ENCODE measurements at places on chromosomes 1 and 21.

DNA sequence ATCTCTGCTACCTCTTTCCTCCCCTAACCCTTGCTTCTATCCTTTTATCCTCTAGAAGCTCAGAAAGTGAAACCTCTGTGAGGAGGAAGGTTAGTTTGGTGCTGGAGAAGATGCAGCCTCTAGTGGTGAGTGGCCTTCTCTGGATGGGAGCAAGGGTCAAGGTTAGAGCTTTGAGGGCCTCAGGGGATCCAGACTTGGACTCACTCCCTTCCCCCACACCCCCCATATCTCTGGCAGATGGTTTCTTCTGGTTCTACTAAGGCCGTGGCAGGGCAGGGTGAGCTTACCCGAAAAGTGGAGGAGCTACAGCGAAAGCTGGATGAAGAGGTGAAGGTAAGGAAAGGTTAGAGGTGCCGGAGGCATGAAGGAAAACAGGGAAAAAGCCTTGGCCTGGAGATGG, 9.2 kb downstream of the CGN start:
- DNase-seq, result no peak

- no peak for DNase-seq
Measured at GRCh38 chr1:8764293-8764937, 53.0 kb downstream of the RERE start.

GRCh38 chr1:66332548-66332901, 201.4 kb upstream of the SGIP1 start:
- DNase-seq, result no peak

GRCh38 chr1:29677028-29678024, 441.0 kb downstream of the PTPRU start:
- no peak for DNase-seq

DNA sequence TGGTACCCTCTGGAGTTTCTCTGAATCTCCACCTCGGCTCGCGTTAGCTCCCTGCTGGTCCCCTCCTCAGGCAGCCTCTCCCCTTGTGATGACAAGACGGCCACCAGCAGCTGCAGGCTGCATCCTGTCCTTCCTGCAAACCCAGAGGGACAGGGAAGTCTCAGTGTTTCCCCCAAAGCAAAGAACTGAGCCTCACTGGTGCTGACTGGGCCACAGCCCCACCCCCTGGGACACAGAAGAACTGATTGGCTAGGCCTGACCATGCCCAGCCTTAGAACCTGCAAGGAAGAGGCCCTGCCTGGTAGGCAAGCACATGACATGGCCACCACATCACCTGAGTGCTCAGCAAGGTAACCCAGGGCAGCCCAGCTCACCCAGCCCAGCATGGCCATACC, 34.6 kb downstream of the TMEM51 start:
- DNase-seq, result no peak

DNA sequence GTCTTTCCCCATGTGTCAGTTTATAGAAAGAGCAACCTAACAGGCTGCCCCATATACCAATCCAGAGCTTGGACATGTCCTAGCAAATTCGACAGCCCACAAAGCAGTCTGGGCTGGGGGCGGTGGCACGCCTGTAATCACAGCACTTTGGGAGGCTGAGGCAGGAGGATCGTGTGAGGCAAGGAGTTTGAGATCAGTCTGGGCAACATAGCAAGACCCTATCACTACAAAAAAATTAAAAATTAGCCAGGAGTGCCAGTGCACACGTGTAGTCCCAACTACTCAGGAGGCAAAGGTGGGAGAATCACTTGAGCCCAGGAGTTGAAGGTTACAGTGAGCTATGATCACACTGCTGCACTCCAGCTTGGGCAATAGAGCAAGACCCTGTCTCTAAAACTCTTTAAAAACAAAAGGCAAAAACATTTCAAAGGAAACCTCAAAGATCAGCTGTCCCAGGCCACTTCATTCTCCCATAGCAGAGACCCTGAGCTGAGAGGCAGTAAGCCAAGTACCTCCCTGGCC, 54.4 kb downstream of the SETD4 start:
- no peak for DNase-seq

DNA sequence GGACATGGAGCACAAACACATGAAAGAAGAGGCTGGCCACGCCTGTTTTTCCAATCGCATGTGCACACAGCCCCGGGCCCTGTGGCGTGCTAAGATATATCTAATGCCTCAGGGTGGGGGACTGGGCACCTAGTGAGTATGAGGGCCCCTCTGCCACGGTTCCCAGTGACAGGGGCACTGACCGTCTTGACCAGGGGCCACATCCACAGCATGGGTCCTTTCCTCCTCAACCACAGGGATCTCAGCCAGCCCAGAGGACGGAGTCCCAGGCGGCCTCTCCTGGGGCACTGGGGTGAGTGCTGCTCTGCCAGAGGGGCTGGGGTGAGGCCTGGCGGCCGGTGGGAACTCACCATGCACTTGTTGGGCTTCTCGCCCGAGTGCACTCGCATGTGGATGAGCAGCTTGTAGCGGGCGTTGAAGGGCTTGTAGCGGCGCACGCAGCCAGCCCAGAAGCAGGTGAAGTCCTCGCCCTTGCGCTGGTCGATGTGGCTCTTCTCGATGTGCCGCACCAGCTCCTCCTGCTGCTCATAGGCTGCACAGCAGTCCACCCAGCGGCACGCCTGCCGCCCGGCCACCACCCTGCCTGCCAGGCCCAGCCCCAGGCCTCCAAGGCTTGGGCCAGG, 134.7 kb downstream of the DMRTB1 start:
- DNase-seq, result no peak

GRCh38 chr1:93596329-93597089, 85.1 kb downstream of the BCAR3 start:
- no peak for DNase-seq

DNA sequence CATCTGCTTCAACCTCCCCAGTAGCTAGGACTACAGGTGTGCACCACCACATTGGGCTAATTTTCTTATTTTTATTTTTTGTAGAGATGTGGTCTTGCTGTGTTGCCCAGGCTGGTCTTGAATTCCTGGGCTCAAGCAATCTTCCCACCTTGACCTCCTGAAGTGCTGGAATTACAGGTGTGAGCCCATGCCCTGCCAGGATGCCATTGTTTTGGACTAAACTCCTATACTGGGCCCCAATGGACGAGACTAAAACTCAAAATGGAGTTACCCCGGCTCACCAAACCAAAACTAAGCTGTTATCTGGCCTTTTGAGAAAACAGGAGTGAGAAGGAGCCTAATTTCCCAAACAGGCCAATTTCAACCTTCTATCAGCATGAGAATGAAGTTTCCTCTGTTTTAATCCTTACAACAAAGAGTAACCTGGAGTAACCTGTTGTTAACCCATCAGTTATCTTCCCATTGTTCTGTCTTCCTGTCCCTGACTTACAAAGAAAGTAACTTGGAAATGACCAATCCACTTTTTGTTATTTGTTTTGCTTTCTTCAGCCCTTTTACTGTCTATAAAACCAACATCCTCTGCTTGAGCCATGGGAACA, 29.6 kb downstream of the DMRTA2 start:
- DNase-seq, result no peak

DNA sequence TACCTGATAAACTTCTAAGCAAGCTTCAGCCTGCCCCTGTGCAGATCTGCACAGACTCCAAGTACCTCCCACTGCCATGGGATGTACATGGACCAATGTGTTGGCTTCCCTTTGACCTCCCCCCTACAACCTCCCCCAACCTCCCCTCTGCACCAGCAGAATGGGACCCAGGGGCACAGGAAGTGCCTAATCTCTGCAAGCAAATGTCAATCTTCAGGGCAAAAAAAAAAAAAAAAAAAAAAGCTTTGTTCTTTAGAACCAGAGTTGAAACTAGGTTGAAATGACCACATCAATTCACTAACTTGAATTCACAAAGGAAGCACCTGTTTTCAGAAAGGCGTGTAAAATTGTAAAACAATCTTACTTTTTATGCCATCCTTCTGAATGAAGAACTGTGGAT, 53.9 kb upstream of the TIAM1 start:
- no peak for DNase-seq

DNA sequence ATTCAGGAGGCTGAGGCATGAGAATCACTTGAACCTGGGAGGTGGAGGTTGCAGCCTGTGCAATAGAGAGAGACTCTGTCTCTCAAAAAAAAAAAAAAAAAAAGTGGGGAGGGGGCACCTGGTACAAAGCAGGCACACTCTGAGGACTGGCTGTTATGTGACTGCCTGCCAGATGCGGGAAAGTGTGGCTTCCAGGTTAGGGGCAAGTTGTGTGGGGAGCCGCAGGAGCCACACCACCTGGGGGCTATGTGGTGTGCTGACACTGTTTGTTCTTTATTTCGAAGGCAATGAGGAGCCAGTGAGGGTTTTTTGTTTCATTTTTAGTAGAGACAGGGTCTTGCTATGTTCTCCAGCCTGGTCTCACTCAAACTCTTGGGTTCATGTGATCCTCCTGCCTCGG, 5.7 kb downstream of the THEMIS2 start:
- no peak for DNase-seq

- DNase-seq, result no peak
Measured at GRCh38 chr1:5910666-5911065, 81.6 kb downstream of the NPHP4 start.

DNA sequence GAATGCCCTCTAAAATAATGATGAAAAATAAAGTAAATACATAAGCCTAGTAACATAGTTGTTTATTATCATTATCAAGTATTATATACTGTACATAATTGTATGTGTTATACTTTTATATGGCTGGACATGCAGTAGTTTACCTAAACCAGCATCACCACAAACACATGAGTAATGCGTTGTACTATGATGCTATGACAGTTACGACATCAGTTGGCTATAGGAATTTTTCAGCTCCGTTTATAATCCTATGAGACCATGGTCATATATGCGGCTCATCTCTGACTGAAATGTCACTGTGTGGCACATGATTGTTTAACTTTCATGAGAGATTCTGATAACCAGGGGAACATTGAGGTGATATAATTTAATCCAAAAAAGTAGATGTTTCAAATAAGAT, 352.1 kb downstream of the ST6GALNAC3 start:
- DNase-seq, result no peak

GRCh38 chr1:207883660-207884250, 27.2 kb downstream of the CD34 start:
- no peak for DNase-seq

DNA sequence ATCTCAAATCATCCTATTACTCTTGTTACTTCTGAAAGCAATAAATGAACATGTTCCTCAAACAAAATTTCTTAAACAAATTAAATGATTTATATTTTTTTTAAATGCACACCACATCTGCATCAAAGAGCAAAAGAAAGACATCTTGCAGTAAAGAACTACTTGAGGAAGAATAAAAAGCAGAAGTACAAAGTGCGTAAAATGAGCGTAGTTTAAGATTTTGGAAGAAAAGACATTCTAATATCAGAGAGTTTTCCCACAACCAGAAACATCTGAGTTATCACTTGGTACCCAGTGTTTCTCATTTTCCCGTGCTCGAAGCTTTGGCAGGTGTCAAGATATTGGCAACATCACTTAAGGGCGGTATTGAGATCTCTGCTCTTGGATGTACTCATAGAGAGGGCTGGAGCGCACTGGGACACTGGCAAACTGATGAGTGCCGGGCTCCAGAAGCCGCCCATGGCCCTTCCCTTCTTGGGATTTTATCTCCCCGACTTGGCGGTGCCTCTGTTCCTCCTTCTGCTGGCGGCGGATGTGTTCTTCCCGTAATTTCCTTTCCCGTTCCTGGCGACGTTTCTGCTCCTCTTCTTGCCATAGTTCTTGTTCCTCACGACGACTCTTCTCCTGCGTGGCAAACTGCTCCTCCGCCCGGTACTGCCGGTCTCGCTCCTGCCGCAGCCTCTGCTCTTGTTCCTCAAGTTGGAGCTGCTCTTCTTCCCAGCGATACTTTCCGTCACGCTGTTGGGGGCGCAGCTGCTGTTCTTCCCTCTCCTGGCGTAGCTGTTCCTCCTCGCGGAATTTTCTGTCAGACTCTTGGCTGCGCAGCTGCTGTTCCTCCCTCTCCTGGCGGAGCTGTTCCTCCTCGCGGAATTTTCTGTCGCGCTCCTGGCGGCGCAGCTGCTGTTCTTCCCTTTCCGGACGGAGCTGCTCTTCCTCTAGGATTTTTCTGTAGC, 7.9 kb downstream of the TCHH start:
- no peak for DNase-seq

DNA sequence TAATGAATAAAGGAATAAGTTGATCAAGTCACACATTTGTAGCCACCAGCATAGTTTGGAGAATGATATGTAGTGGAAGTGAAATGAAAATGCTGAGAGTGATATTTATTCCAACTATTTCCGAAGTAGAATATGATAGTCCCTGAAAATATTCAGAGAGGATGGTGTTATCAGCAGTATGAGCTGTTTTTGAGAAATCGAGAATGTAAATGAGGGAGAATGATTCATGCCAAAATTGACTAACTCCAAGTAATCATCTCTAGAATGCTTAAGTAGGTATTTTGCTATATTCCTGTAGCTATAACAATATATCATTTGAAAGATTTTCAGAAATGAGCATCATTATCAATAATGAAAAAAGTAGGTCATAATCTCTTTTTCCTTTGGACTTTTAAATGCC, 178.9 kb downstream of the PDE4B start:
- no peak for DNase-seq

GRCh38 chr1:162548170-162548569, 13.4 kb upstream of the UAP1 start:
- no peak for DNase-seq

GRCh38 chr1:246907472-246907871, 24.3 kb downstream of the AHCTF1 start:
- DNase-seq, result peak; percentile 47

- no peak for DNase-seq
Measured at GRCh38 chr1:25620701-25621350, 4.2 kb downstream of the MAN1C1 start.

GRCh38 chr1:215256936-215257679, 174.6 kb downstream of the KCNK2 start:
- no peak for DNase-seq

GRCh38 chr1:1082239-1082775, 8.2 kb upstream of the RNF223 start:
- no peak for DNase-seq

DNA sequence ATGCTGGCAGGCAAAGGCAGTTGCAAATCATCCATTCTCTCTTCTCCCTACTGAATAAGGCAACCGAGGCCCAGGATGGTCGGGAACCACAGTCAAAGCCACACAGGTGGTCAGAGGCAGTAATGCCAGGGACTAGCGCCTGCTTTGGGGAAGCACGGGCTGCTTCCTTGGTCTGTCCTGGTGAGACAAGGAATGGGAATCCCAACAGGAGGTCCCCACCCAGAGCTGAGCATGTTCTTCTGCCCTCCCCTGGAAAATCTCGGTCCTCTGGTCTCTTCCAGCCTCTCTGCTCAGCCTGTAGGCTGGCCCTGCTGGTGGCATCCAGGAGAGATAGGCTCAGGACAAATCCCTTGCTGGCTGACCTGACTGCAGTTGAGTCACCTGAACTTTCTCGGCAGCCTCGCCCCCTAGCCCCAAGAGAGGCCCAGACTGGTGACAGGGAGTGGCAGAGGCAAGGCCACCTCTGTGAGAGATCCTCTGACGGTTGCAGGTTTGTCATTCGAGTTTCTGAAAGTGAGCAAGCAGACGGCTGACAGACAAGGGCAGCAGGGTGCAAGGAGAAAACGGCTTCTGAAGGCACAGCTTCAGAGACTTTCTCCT, 5.8 kb downstream of the OLIG1 start:
- DNase-seq, result no peak

- DNase-seq, result no peak
Measured at GRCh38 chr21:28781602-28782276, 210.9 kb downstream of the LTN1 start.

- no peak for DNase-seq
Measured at GRCh38 chr1:237187842-237188241, 145.9 kb downstream of the RYR2 start.

All from hematopoietic multipotent progenitor cell treated with erythropoietin and hydrocortisone succinate and interleukin-3 and kit ligand, for 15 days (in vitro differentiated cells).